Pancreas (tissue), 10 donors: ENCODE measurements at places on chromosomes 2 and 18. TPM values are rescaled to one million over a fixed set of nuclear protein-coding genes. Genes with fewer than 3 reads are reported as not detected.
A peak's percentile ranks its signal among the peaks of the same experiment; 100 is the strongest.

The AQP4 gene
- total RNA-seq: 0.78 TPM

The RHOB gene
- total RNA-seq: 27.5 TPM

The IKZF2 gene
- 7.6 TPM for total RNA-seq

DNA sequence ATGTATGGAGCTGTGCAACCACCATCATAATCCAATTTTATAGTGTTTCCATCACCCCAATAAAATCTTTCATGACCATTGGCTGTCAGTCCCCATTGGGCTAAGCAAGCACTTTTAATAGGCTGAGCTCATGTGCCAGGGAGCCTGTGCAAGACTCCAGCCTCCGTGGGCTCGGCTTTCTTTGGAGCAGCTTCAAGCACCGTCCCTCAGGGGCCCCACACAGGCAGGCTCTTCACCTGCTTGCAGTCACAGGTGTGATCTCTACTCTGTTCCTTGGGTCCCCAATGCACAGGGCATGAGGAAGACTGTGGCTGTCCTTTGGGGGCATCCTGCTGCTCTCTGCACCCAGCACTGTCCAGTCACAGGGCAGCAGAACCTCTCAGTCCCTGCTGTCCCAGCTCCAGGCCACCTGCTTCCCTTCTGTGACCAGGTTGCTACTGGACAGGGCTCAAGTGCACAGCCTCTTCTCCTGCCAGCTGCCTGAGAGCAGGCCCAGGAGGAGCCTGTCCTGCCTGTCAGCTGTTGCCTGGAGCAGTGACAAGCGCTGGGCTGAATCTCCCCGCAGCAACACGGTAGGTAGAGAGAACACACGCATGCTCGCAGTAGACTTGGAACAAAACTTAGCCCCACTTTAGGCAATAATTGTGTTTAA, 40.7 kb upstream of the TMEM131 start:
- no peak overlapping the region for H3K27ac ChIP-seq
- no peaks in the 10 kb centered on the region for H3K4me1 ChIP-seq
- DNase-seq: no peak
- H3K36me3 ChIP-seq: no peaks in the 10 kb centered on the region

DNA sequence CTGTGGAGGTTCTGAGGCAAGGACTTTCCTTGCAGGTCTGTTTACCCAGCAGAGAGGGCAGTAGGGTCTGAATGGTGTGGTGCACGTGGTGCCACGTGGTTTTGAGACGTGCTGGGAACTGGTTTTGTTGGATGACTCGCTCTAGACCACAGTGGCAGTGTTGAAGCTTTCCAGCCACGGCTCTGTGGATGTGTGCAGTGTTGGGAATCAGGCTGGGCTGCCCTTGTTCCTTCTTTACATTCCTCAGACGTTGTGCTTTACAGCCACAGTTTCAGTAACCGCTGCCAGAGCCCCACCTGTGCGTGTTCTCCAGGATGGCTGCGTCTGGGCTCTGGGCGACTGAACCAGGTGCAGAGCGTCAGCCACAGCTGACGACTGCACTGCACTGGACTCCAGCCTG, 8.2 kb downstream of the CTDP1 start:
- DNase-seq: peak; percentile 76
- no peak overlapping the region for H3K4me3 ChIP-seq
- no peaks in the 10 kb centered on the region for H3K36me3 ChIP-seq
- H3K27ac ChIP-seq: peak overlapping the region; percentile 53
- no peaks in the 10 kb centered on the region for H3K4me1 ChIP-seq
- H3K27me3 ChIP-seq: no peaks in the 10 kb centered on the region

DNA sequence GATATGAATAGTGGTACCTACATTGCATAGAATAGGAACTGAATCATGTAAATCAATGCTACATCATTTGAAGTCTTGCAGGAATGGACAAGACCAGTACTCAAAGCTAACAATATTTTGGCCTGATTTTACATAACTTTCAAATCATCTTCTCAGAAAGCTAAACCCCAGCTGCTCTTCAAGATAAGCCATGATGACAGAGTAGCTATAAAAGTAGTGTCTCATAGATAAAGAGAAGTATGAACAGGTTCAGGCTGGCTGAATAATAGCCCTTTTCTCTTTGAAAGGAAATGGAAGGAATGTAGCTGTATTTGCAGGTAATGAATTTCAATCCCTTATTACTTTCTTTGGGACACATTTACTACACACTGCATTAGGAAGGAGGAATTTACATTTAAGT, 28.2 kb downstream of the TSPYL6 start:
- H3K36me3 ChIP-seq: no peaks in the 10 kb centered on the region
- H3K27me3 ChIP-seq: no peaks in the 10 kb centered on the region
- H3K4me1 ChIP-seq: no peaks in the 10 kb centered on the region
- H3K4me3 ChIP-seq: no peak overlapping the region

GRCh38 chr2:149329489-149330126, 779 bp upstream of the LYPD6 start:
- H3K4me1 ChIP-seq: no peaks in the 10 kb centered on the region
- peak overlapping the region; percentile 77 for H3K27ac ChIP-seq
- DNase-seq: peak; percentile 83
- no peaks in the 10 kb centered on the region for H3K27me3 ChIP-seq

GRCh38 chr2:21010813-21011439, 32.9 kb downstream of the APOB start:
- no peak overlapping the region for H3K27ac ChIP-seq
- no peak overlapping the region for H3K4me3 ChIP-seq

GRCh38 chr2:176242276-176242675, 27.0 kb upstream of the MTX2 start:
- no peaks in the 10 kb centered on the region for H3K27me3 ChIP-seq
- no peak overlapping the region for H3K27ac ChIP-seq
- H3K36me3 ChIP-seq: no peaks in the 10 kb centered on the region

- H3K27me3 ChIP-seq: no peaks in the 10 kb centered on the region
- DNase-seq: no peak
- peak overlapping the region; percentile 26 for H3K27ac ChIP-seq
- H3K4me1 ChIP-seq: peaks cover 10% of the 10 kb centered on the region
Observed at GRCh38 chr18:79394534-79395307, 1.0 kb upstream of the NFATC1 start.

DNA sequence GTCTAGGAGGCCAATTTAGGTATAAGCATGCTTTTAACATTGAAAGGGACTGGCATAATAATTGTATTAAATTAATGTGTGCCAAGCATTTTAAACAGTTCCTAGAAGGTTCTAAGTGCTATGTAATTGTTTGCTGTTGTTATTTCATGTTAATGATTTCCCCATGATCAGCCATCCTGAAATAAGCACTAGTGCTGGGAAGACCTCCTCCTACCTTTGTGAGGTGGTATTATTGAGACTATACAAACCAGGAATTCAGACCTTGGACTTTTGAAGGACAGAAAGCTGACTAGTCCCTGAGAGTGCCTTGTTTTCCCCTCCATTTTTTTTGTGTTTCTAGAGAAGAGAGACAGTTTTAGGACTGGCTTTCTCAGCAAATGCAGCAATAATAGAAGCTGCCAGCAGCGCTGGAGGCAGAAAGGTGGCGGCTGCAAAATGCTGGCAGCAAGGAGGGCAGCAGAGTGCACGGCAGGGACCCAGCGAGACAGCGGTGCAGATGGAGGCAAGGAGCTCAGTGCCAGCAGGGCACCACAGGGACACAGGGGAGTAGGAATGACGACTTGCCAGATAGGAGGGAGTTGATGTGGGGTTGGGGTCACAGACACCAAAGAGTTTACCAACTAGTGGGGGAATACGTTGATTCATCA, 25.3 kb downstream of the NABP1 start:
- no peak for DNase-seq
- H3K4me1 ChIP-seq: no peaks in the 10 kb centered on the region
- no peaks in the 10 kb centered on the region for H3K36me3 ChIP-seq
- H3K27ac ChIP-seq: no peak overlapping the region
- no peak overlapping the region for H3K4me3 ChIP-seq
- no peaks in the 10 kb centered on the region for H3K27me3 ChIP-seq

DNA sequence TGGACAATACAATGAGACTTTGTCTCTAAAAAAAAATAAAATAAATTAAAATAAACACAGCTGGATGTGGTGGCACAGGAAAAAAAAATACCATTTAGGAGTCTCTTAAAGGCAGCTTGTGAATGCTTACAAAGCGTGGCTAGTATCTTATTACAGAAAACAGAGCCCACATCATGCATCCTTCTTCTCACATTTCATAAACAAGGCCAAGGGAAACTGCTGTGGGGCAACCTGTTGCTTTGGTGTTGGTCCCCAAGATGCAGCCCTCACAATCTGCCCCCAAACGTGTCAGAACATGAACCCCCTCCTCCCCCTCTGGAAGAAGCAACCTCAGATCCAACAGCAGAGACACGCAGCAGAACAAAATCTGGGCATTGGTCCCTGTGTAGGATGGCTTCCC, 2.6 kb downstream of the SLC14A1 start:
- H3K27me3 ChIP-seq: no peaks in the 10 kb centered on the region
- no peaks in the 10 kb centered on the region for H3K36me3 ChIP-seq
- H3K4me3 ChIP-seq: no peak overlapping the region
- no peak for DNase-seq

- H3K4me3 ChIP-seq: no peak overlapping the region
- DNase-seq: no peak
- H3K27me3 ChIP-seq: no peaks in the 10 kb centered on the region
- no peaks in the 10 kb centered on the region for H3K4me1 ChIP-seq
- H3K36me3 ChIP-seq: no peaks in the 10 kb centered on the region
Observed at GRCh38 chr2:38462121-38462661, 85.1 kb upstream of the ATL2 start.

DNA sequence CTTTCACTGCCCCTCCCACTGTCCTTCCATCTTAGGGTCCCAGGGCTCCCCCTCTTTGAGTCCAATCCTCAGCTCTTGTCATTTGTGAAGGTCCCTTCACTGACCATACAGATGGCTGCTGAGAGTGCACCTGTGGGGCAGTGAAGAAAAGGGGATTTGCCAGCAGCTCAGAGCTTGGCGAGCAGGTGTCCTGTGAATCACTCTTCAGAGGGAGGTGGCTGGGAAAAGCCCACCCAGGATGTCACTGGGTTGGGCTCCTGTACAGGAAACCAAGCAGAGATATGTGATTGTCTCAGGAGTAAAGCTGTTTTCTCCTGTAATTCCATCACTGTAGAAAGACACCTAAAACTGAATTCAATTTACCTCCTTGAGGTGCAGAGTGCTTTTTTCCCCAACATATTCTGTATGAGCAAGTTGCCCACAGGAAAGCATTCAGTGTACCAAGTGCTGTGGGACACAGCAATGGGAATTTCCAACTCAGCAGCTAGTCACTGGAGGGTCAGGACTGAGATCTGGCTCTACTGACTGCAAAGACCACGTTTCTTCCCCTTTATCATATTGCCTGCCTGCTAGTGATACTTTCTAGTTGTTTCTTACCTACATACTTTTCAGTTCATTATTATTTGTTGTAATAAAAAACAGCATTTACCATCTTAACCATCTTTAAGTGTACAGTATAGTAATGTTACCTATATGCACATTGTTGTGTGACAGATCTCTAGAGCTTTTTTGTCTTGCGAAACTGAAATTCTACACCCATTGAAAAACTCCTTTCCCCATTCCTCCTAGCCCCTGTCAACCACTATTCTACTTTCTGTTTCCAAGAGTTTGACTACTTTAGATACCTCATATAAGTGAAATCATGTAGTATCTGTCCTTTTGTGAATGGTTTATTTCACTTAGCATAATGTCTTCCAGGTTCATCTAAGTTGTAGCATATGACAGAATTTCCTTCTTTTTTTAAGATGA, 239.1 kb downstream of the TSN start:
- H3K36me3 ChIP-seq: no peaks in the 10 kb centered on the region
- H3K27me3 ChIP-seq: no peaks in the 10 kb centered on the region
- no peaks in the 10 kb centered on the region for H3K4me1 ChIP-seq
- H3K27ac ChIP-seq: no peak overlapping the region
- no peak for DNase-seq

- H3K4me1 ChIP-seq: no peaks in the 10 kb centered on the region
- DNase-seq: no peak
- H3K36me3 ChIP-seq: no peaks in the 10 kb centered on the region
- H3K27me3 ChIP-seq: no peaks in the 10 kb centered on the region
Observed at GRCh38 chr2:172674968-172675303, 60.7 kb upstream of the RAPGEF4 start.

DNA sequence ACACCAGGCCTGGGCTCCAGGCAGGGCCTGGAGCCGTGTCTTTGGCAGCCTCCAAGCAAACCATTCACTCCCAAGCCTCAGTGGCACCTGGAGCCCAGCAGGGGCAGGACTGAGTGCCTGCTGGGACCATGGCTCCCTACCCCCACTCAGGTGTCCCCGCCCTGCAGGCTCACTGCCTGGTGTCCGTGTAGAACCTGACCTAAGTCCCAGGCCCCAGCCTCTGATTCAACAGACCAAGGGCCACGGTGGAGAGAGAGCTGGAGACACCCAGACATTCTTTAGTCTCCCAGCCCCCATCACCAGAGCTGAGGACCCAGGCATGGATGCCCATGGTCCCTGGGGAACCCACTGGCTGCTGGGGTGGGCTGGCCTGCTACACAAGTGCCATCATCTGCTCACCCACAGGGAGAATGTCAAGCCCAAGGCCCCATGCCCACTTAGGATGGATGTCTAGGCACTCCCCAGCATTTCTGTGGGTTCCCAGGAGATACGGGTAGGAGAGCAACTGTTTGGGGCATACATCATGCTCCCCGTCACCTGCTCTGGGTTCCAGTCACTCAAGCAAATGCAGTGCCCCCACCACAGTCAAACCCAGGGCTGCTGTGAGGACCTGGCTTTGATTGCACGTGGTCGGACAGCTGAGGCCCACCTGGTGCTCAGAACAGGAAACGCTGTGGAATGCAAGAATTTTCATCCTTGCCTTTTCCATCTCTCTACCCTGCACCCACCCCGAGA, 42.9 kb upstream of the ATG16L1 start:
- no peak overlapping the region for H3K27ac ChIP-seq
- H3K4me3 ChIP-seq: no peak overlapping the region

GRCh38 chr18:48545757-48546321, 7.0 kb downstream of the CTIF start:
- no peak overlapping the region for H3K4me3 ChIP-seq
- no peak for DNase-seq
- no peaks in the 10 kb centered on the region for H3K27me3 ChIP-seq
- no peaks in the 10 kb centered on the region for H3K36me3 ChIP-seq
- peaks cover 13% of the 10 kb centered on the region for H3K4me1 ChIP-seq
